ENCODE measurements at places on chromosomes 1 and 21.

GRCh38 chr21:14308234-14308633, 74.7 kb downstream of the HSPA13 start:
- DNase-seq = no peak

GRCh38 chr1:177122461-177123251, 41.9 kb downstream of the ASTN1 start:
- no peak for DNase-seq

DNA sequence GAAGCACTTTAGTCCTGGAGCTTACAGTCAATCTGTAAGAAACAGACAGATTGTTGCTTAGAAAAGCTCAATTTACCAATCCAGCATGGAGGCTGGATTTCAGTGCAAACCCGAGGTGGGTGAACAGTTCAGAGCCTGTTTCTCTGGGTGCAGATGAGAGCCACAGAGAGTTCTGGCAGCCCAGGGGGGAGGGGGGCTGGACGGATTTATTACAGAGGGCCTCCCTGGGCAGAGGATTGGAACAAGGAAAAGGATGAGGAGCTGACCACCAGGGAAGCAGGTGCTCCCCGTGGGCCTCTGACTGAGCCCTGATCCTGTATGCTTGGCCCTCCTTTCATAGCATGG, 38.0 kb upstream of the EPS8L3 start:
- DNase-seq = no peak

DNA sequence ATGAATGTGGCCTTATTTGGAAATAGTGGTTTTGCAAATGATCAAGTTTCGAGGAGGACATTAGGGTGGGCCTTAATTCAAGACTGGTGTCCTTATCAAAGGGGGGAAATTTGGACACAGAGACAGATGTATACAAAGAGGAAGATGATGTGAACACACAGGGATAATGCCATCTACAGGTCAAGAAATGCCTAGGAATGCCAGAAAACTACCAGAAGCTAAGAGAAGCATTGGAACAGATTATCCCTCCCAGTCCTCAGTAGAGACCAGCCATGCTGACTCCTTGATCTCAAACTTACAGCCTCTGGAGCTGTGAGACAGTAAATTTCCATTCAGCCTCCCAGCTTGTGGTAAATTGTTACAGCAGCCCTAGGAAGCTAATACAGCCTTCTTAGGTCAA, 151.4 kb downstream of the PTGER3 start:
- DNase-seq = no peak

GRCh38 chr1:158833264-158833663, 2.1 kb downstream of the MNDA start:
- DNase-seq = no peak

DNA sequence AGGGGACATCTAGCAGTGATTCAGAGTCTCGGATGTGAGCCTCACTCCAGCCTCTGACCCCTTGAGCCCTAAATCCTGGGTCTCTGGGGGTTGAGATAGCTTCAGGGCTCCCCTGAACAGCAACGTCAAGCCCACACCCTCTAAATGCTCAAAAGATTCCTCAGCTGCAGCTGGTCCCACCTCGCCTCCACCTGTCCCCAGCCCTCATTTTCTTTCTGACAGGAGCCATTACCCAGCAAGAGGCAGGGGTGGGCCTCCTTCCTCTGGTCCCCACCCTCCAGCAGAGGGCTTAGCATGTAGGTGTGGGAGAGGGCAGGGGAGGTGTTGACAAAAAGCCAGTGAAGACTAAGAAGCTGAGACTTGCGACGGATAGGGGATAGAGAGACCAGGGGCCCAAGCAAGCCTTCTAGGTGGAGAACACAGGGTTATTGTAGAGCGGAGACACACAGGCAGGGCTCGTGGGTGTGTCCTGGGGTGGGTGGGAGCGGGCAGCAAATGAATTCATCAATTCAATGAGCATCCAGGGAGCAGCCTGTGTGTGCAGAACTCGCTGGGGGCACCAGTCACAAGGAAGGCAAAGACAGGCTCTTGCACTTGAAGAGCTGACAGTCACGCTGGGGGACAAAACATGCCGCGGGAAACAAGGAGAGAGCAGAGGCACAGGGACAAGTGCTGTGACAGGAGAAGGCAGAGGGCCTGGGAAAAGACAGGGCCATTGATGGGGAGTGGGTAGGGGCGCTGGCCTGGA, 48.9 kb upstream of the GOLT1A start:
- DNase-seq = no peak

DNA sequence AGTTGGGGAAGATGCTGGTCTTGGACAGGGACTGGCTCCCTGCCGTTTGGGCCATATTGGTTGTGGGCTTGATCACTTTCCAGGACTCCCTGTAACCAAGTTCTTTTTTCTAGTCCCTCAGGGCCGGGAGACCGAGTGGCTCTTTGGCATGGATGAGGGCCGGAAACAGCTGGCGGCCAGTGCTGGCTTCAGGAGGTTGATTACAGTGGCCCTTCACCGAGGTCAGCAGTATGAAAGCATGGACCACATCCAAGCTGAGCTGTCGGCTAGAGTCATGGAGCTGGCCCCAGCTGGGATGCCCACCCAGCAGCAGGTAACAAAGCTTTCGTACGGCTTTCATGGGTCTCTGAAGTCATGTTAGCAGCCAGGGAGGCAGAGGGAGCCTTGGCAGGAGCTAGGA, 4.3 kb downstream of the METTL13 start:
- DNase-seq = no peak

- peak; percentile 98 for DNase-seq
Observed at GRCh38 chr1:88774151-88774556, 90.1 kb downstream of the PKN2 start.

GRCh38 chr1:180563026-180563827, 4.5 kb downstream of the OVAAL start:
- DNase-seq = no peak

DNA sequence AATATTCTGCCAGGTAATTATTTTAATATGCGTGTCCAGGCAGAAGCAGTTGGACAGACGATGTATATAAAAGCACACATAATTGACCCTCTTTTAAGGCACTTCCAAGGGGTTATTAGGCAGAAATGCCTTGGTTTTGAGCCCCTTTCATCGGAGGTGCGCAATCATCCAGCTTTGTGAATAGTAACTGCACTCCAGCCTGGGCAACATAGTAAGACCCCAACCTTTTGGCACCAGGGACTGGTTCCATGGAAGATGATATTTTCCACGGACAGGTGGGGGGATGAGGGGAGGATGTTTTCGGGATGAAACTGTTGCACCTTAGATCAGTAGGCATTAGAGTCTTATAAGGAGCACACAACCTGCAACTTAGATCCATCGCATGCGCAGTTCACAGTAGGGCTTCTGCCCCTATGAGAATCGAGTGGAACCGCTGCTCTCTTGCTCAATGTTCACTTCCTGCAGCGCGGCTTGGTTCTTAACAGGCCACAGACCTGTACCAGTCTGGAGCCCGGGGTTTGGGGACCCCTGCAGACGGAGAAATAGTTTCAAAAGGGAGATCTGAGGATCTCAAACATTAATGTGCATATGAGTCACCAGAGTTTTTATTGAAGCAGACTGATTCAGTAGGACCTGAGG, 1.8 kb upstream of the MCOLN2 start:
- no peak for DNase-seq

- peak; percentile 9 for DNase-seq
Observed at GRCh38 chr1:24888971-24889676, 41.0 kb downstream of the RUNX3 start.

GRCh38 chr1:24191860-24192259, 4.8 kb upstream of the IFNLR1 start:
- peak; percentile 88 for DNase-seq

GRCh38 chr1:57959531-57960241, 535.8 kb upstream of the DAB1 start:
- DNase-seq = no peak

- DNase-seq = no peak
Observed at GRCh38 chr1:164565357-164565756, 6.4 kb downstream of the PBX1 start.

DNA sequence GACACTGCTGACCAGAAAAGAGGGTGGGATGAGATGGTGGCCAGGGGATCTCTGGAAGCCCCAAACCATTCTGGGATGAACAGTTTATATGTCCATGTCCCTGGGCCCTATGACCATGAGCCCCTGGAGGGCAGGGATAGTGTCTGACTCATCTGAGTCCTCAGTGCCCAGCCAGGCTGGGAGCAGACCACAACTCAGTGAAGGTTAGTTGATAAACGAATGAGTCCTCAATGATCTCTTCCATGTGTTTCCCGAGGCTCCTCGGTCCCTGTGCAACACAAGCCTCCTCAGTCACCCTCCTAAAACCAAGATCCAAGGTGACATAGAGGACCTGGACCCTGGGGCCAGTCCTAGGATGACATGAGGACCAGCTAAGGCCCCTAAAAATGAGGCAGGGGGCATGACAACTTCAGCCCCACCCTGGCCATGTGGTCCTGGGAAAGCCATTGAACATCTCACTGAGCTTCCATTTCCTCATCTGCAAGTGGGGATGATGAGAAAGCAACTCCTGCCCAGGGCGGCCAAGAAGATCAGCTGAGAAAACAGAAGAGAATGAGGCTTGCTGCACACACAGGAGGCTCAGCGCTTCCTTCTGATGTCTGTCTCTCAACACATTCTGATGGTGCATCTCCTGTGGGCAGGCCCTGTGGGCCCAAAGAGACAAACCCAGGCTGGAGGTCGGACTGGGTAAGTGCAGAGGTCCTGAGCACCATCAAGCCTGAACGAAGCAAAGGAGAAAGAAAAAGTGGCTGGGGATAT, 86.3 kb downstream of the GLIS1 start:
- DNase-seq = no peak

DNA sequence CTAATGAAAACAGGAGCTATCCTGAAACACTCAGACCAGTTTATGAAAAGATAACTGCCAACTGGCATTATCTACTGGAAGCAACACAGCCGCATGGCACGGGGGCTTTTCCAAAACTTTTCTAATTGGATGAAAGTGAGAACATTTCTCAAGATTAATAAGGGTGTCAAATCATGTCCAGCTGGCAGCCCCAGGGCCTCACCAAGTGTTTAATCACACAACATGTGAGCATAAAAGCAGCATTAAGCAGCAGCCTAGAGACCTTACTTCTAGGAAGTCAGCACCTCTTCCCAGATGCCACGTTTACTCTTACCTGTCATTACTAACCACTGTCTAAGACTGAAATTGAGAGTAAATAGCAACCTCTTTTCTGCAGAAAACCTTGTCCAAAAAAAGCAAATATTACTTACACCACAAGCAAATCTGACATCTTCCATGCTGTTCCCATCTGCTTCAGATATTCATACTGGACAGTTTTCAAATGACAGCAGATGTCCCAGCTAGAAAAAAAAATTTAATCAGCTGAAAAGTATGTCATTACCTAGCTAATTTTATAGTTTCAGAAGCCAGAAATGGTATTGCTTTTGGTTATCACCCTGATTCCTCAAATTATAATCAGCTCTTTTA, 341.5 kb upstream of the ZP4 start:
- DNase-seq = no peak

GRCh38 chr1:56481140-56481694, 98.1 kb downstream of the PLPP3 start:
- DNase-seq = no peak

DNA sequence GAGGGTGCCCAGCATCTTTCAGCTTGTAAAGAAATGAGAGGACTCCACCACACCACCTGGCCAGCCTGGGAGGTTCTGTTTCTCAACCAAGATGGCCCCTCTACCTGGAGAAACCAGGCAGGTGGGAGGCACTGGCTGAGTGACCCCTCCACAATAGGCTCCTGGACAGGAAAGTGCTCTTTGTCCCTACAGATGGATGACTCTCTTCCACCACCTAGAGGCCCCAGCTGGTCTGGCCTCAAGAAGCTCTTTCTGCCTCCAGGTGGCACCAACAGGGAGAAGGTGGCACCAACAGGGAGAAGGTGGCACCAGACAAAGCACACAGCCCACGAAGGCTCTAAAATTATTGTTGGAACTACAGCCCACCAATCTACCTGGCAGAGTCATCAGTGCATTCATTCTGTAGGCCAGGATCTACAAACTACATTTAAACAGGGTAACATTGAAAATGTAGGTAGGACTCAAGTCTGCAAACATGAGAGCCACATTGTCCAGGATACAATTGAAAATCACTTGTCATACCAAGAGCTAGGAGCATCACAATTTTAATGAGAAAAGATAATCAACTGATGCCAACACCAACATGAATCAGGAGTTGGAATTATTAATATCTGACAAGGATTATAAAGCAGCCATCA, 14.4 kb downstream of the TMPRSS3 start:
- no peak for DNase-seq

DNA sequence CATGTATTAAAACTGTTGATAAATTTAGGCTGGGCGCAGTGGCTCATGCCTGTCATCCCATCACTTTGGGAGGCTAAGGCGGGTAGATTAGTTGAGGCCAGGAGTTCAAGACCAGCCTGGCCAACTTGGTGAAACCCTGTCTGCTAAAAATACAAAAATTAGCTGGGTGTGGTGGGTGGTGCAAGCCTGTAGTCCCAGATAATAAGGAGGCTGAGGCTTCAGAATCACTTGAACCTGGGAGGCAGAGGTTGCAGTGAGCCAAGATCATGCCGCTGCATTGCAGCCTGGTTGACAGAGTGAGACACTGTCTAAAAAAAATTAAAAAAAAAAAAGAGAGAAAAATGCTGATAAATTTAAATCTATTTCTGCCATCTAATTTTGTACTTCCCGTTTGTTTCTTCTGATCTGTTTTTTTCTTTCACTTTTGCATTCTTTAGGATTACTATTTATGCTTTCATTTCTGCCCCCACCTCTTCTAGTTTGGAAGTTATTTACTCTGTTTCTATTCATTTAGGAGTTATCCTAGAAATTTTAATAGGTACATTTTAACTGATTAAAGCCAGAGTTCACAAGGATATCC, 3.2 kb upstream of the DENND1B start:
- no peak for DNase-seq

DNA sequence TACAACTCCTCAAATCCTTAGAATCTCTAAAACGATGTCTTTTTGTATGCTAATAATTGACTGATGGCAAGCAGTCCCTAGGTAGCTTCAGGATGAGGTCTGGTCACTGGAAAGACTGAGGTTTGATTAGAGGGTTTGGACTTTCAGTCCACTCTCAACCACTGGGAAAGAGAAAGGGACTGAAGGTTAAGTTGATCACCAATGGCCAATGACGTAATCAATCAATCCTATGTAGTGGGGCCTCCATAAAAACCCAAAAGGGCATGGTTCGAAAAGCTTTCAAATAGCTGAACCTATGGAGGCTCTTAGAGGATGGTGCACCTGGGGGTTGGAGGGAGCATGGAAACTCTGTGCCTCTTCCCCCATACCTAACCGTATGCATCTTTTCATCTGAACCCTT, 39.6 kb upstream of the DNASE2B start:
- no peak for DNase-seq

DNA sequence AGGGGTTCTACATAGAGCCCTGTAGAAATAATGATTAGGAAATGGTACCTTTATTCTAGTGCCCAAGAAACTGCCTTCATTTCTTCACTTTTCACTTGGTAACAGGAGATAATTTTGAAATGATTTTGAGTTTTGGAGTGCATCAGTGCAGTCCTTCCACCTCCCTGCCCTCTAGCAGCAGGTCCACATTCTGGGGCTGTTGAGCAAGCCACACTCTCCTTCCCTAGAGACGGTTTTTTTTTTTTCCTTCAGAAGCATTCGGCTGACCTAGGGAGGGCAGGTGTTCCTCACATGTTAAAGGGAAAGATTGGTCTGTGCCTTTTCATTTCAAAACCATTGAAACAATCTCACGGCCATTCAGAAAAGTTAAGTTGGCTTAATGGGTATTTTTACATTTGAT, 39.8 kb downstream of the SLC37A1 start:
- no peak for DNase-seq
